ENCODE measurements at places on chromosomes 2 and 18.

DNA sequence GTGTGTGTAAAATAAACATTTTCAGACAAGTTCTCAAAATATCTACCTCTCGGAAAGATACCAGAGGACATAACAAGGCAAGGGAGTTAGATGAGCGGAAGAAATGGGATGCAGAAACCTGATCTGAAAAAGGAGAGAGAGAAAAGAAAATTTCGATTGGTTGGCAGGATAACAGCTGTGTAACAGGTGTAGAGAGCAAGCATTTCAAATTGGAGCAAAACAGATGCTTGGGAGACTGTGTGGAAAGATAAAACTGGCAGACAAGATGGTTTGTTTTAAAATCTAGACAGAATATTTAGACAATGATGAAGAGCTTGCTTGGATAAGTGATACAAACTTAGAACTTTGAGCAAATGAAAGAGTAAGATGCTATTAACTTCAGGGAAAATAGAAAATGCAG is 20.2 kb downstream of the CHST9 start:
- no peak for DNase-seq

GRCh38 chr18:50624981-50625380 is 65.1 kb downstream of the MAPK4 start:
- no peak for DNase-seq

- no peak for DNase-seq
Observed at GRCh38 chr2:200496696-200497095, 13.2 kb downstream of the KCTD18 start.

DNA sequence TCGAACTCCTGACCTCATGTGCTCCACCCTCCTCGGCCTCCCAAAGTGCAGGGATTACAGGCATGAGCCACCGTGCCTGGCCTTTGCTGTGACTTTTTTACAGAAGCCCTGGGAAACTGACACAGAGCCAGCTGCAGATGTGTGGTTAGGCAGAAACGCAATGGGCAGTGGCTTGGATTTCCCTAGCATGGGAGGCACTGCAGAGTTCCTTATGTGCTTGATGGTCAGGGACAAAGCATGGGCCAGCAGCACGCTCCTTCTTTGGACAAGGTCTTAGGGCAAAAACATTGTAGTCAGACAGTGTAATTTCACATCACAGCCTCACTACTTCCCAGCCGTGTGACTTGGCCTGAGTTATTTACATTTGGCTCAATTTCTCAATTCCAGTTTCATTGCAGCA is 153.9 kb downstream of the RNF144A start:
- DNase-seq = no peak

DNA sequence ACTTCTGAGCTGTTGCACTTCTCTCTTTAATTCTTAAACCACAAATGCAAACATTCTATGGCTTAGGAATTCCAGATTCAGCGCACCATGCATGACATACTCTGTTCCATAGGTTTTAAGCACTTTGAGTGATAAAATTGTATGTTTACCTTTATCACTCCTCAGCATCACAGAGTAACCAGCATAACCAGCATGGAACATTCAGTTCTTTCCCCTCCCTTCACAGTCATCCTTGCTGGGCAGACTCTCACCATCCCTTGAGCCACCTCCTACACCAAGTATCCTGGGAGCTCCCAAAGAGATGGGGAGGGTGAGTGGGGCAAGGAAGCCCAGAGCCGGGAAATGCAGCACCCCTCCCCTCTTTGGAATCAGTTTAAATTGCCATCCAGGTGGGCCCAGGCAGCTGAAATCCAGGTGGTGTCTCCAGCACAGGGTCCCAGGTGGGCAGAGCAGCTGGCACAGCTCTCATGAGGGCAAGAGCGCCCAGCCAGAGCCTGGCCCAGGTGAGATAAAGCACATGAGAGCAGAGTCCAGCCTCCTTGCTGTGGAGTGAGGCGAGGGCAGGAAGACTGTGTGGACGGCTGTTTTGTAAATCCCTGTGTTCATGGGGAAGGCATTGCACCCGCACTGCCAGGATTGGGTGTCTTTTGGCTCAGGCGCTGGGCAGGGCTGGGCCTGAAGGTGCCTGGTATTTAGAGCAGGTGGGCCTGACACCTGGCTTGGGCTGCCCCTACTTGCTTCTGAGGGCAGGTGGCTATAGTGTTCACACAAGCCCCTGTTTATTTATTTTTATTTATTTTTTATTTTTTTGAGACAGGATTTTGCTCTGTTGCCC is 36.8 kb downstream of the LAMA3 start:
- no peak for DNase-seq

GRCh38 chr2:98908931-98909316 is 27.1 kb downstream of the CRACDL start:
- DNase-seq = no peak

GRCh38 chr2:103823847-103824246 is 1030.1 kb upstream of the POU3F3 start:
- DNase-seq = no peak

DNA sequence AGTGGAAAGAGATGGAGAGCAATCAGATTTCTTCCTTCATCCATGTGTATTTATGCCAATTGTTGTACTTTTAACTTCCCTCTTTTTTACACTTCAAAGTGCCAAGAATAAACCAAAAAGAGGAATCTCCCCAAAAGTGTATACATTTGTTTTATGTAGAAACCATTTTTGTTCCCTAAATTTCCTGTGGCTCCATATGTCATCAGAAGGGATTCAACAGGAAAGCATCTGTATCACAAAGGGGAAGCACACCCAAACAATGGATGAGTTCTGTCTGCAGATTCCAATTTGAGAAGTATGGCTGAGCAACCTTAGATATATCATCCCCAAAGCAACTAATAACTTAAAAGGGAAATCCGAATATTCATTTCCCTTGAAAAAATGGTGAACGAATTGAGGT is 275.0 kb downstream of the MREG start:
- DNase-seq = no peak

- no peak for DNase-seq
Observed at GRCh38 chr2:38097258-38097987, 21.5 kb upstream of the CYP1B1 start.

DNA sequence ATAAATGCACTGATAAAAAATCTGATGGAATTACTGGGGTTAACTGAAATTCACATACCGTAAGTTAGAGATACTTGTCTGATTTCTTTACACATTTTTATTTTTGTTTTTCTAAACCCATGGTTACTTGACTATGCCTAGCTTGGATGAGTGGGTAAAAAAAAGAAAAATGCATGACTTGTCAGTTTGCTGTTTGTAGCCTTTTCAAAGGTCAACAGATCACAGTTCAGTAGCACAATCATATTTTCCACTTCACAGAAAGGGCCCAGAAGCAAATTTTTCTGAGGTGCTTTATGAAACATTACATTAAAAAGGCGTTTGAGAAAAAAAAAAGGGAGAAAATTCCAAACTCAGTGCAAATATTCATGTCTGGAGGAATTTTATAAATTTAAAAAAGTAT is 16.4 kb downstream of the SLC16A14 start:
- DNase-seq = no peak

Data from activated CD4-positive, CD25-positive, alpha-beta regulatory T cell treated with anti-CD3 and anti-CD28 coated beads, Interleukin-2, amount 50 U/mL, for 72 hours (primary cell).